ENCODE measurements at places on chromosomes 1 and 21. TPM values are rescaled to one million over a fixed set of nuclear protein-coding genes. Genes with fewer than 3 reads are reported as not detected.

Gene AMY1B
- total RNA-seq: not detected

Gene SYPL2
- total RNA-seq: 2.5 TPM

Gene THEMIS2
- total RNA-seq: 18.7 TPM

DNA sequence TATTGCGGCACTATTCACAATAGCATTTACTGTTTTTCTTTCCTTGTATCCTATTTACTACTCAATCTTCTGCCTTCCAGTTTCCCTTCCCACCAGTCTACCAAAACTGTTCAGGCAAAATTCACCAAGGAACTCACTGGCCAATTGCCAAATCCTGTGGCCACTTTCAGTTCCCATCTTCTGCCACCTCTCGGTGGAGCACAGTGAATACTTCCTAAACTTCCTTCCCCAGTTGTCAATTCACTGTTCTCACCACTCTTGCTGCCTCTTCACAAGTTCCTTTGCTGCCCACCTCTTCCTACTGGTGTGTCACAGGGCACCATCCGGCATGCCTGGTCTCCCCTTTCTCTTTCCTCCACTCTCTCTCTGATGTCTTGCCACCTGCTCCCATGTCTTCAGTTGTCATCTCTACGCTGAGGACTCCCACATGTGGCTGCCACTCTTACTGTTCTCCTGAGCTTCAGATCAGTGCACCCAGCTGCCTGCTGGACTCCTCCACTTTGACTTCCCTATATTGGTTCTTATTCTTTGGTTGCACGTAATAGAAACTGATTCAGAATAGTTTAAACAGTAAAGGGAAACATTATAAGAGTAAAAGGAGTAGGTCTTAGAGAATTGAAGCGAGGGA lies 114.4 kb downstream of the PIK3R3 start:
- H3K4me3 ChIP-seq: no peak overlapping the region
- no peak overlapping the region for H3K27ac ChIP-seq
- no peak for DNase-seq

DNA sequence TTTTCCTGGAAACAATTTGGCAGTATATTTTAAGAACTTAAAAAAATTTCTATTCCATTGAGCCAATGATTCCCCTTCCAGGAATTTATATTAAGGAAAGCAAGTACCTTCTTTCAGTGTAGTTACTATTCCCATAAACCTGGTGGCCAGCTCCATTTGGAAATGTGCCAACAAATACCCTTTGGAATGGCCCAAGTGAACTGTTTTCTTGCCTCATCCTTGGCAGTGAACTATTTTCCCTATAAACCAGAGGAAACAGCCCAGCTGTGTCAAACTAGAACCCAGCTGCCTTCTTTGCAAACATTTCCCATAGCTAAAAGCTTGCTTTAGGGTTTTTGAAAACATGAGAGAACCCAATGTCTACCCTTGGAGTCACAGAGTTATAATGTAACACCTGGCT lies 496.9 kb downstream of the NEGR1 start:
- H3K36me3 ChIP-seq: no peaks in the 10 kb centered on the region
- no peaks in the 10 kb centered on the region for H3K4me1 ChIP-seq

DNA sequence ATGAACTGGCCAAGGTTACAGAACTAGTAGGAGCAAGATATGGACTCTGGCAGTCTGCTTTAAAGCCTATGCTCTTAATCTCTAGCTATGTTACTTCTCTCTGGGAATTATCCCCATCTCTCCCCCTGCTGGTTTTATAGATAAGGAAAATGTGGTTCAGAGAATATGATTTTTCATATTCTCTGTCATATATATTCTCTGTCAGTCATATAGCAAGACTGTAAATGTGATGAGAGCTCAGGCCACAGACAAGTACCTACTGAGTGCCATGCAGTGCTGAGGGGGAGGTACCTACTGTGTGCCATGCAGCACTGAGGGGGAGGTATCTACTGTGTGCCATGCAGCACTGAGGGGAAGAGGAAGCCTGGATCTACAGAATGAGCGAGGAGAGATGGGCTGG lies 220.3 kb upstream of the FGGY start:
- no peaks in the 10 kb centered on the region for H3K27me3 ChIP-seq
- no peaks in the 10 kb centered on the region for H3K36me3 ChIP-seq
- no peak for DNase-seq

GRCh38 chr1:94843846-94844245 lies 23.7 kb downstream of the SLC44A3 start:
- no peak overlapping the region for H3K4me3 ChIP-seq
- no peak for DNase-seq
- no peak overlapping the region for H3K27ac ChIP-seq
- no peaks in the 10 kb centered on the region for H3K4me1 ChIP-seq
- H3K36me3 ChIP-seq: no peaks in the 10 kb centered on the region
